ENCODE measurements at places on chromosomes 4 and X.

GRCh38 chr4:105765690-105766407 is 57.3 kb downstream of the GSTCD start:
- DNase-seq, result no peak

GRCh38 chr4:140069066-140069465 is 84.9 kb downstream of the MAML3 start:
- no peak for DNase-seq

DNA sequence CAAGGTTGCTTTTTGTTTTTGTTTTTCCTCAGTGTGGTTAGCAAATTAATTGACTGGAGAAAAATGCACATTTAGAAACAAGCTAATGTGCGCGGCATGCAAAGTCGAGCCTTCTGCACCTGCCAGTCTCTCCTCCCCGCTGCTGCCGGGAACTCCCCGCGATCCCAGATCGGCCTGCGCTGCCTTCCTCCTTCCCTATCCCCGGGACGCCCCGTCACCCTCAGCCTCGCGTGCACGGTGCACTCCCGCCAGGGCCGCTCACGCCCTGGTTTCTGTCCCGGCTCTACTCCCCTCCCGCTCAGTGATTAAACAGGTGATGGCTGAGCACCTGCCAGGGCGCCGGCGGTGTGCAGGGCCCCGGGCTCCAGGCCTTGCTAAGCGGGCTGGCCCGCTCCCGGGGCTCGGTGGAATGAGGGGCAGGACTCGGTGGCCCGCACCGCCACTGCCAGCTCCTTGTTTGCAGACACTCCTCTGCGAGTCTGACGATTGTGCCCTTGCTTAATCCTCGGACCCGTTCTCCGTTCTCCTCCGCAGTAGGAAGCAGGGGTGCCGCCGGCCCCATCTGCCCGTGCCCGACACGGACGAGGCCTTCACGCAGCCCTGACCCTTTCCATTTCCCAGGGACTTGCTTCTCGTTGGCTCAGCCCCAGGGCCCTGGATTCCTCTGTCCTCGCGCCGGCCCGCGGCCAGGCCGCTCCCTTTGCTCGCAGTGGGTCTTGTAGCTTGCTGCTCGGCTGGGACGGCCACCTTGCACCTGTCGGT is 143.4 kb downstream of the TRIML1 start:
- no peak for DNase-seq

DNA sequence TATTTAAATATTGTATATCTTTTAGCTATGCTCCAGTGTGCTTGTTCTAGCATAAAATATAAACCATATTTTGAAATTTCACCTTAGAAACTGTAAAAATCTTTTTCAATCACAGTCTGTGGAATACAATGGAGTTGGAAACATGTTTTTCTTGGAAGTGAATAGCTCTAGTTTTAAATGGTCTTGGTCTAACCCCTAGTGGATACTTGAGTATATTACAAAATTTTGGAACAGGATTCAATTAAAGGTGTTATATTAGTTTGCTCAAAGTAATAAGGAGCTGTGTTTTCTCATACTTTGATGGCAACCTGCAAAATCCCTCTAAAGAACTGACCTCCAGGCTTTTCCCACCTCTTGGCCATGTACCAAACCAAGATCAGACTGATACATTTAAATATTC is 48.2 kb downstream of the STK26 start:
- DNase-seq, result no peak

GRCh38 chr4:27357283-27357682 is 496.6 kb downstream of the STIM2 start:
- DNase-seq, result no peak

DNA sequence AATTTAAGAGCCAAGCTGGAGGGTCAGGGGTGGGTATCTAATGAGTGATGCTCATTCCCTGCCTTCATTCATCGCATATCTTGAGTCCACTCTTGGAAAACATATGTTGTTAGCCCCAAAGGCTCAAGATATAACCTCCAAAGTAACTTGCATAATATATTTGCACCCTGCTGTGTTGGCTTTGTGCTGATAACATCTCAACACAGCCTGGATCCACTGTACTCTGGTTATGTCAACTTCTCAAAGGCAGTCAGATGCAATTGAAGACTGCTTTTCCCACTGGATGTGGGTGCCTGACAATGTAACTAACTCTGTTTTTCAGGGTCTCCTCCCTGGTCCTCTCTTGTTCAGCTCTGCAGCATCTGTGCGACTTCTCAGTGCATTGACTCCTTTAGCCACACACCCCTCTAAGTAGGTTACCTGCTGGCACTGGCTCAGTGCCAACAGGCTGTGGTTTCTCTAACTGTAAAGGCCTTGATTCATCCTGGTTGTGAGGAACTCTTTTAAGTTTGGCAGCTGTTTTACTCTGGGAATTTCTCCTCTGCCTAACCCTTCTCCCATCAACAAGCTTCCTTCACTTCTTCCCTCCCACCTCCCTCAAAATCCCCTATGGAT is 28.1 kb downstream of the SLC16A2 start:
- peak; percentile 67 for DNase-seq

- no peak for DNase-seq
Measured at GRCh38 chr4:80172203-80172602, 25.1 kb upstream of the PRDM8 start.

GRCh38 chr4:83504503-83504902 is 19.6 kb upstream of the ABRAXAS1 start:
- no peak for DNase-seq

- no peak for DNase-seq
Measured at GRCh38 chr4:85391589-85392410, 83.2 kb upstream of the ARHGAP24 start.

DNA sequence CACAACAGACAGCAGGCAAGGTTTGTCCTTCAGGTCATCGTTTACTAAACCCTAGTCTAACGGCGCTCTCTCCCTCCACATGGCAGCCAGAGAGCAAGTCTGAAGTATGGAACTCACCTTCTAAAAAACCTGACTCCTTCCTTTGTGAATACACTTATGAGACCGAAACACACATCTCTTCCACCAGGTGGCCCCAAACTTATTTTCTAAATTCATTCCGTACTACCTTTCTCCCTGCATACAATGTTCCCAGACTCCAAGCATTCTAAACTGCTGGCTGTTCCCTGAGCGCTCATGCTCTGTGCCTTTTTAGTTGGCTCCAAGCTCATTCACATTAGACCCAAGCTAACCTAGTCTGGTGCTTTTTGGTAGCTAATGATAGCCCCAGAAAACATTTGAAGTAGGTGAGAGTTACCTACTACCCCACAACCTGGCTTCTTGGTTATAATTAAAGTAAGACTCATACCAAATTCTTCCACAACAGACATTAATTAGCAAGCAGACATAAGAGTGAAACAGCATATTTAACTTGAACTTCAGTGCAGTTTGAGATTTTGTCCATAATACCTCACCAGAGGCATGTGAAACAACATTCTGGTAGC is 67.6 kb upstream of the DCLK2 start:
- no peak for DNase-seq

DNA sequence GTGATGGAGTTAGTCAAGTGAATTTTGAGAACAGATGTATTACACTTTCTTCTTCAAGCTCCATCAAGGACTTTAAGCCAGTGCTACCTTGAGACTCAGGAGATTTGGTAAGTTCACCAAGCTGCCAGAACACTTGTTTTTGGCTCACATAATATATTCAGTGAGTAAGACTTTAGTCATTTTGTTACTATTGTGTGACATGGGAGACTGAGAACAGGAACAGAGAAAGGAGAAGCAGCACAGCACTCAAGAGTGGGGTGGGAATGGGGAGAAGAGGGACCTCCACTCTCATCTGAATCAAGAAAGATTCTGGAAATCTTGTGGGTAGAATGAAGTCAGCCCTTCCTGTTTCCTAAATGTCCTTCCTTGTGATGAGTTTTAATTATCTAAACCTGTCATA is 87.3 kb upstream of the TET2 start:
- DNase-seq, result no peak

- DNase-seq, result no peak
Measured at GRCh38 chrX:9141496-9141895, 107.6 kb upstream of the FAM9B start.

DNA sequence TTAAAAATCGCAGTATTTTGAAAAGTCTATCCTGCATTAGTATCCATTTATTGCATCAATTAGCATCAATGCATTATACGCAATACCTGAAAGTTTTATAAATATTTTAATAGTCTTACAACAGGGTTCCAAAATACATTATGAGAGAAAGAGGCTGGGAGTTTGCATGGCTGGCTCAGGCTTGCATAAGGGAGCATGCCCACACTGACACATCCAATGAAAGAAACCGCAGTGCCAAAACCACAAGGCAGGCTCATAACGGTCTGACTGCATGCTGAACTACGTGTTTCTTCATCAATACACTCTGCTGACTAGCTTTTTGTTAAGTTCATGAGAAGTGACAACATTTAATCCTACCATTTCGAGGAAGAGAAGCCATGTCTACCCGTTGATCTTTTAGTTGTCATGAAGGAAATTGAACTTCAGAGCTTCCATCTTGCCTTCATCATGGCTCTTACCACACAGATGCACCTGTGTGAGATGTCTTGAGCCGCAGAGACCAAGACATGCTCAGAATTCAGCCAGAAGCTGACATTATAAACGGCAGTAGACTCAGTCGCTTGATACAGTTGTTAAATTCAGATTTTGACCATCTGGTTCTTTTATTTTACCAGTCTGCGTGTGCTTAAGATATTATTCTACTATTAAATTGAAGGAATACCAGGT is 168.8 kb upstream of the FRG1 start:
- DNase-seq, result peak; percentile 69

- no peak for DNase-seq
Measured at GRCh38 chr4:2165391-2165790, 76.5 kb downstream of the HAUS3 start.

DNA sequence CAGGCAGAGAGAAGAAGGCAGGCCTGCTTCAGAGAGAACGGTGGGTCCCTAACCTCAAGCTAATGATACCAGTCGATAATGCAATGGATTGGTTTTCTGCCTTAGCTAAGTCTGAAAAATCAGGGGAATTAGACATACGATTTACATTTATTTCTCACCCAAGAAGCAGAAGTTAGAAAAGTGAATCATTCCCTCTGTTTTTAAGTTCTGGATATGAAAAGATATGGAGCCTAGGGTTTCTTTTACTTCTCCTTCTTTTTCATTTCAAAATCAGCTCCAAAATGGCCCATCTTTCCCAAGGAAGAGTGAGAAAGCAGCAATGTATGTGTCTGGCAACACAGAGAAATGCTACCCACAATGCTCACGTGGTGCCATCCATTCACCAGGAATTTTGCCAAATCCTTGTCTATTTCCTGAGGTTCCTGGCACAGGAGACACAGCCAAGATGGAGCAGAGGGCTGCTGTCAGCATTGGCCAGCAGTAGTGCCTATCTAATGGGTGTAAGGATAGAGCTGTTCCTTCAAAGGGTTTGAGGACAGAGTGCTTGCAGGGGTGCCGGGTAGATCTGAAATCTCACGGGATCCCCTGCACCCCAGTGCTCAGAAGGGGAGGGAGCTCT is 231.5 kb downstream of the MAML3 start:
- DNase-seq, result no peak
